Occipital lobe (tissue), 3 donors: ENCODE measurements at places on chromosomes 4 and X. TPM values are rescaled to one million over a fixed set of nuclear protein-coding genes. Genes with fewer than 3 reads are reported as not detected.

The ZAR1 gene
- total RNA-seq, result not detected

GRCh38 chr4:174928575-174929253 is 10.6 kb downstream of the ADAM29 start:
- no peak for DNase-seq

DNA sequence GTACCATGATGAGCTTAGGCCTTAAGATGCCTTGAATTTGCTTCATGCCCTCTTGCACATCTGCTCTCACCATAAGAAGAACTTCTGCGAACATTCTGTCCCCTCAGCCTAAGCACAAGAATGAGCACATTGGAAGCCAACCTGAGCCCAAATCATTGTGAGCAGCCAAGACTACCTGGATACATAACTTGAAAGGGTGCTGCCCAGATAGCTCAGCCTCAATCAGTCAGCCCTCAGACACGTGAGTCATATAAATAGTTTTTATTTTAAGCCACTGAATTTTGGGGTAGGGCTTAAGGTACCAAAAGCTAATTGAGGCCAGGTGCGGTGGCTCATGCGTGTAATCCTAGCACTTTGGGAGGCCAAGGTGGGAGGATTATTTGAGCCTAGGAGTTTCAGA is 27.5 kb upstream of the BBS12 start:
- DNase-seq, result no peak

DNA sequence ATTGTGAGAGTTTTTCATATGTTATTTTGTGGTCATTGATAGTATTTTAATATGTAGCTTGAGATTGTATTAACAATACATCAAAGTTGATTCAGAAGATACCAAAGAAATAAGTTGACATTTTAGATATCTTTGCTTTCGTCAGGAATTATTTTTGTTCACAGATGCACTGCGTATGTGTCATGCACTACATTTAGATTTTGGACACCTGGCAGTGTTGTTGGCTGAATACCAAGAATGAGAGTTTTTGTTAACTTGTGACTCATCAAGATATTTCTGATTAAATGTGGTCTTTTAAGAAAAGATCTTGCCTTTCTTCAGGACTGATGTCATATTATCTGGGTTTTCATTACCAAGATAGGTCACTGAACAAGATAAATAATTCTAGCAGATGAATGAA is 633.4 kb downstream of the CENPC start:
- no peak for DNase-seq

- no peak for DNase-seq
Measured at GRCh38 chr4:120622601-120623000, 299.9 kb downstream of the PRDM5 start.
